Iris pigment epithelial cell (primary cell): ENCODE measurements at places on chromosomes 11 and 22.

GRCh38 chr22:27419473-27419872, 382.1 kb downstream of the MN1 start:
- no peak for DNase-seq

GRCh38 chr11:106477776-106478175, 400.3 kb downstream of the AASDHPPT start:
- DNase-seq: no peak

GRCh38 chr11:83678831-83679584, 392.8 kb upstream of the CCDC90B start:
- no peak for DNase-seq

DNA sequence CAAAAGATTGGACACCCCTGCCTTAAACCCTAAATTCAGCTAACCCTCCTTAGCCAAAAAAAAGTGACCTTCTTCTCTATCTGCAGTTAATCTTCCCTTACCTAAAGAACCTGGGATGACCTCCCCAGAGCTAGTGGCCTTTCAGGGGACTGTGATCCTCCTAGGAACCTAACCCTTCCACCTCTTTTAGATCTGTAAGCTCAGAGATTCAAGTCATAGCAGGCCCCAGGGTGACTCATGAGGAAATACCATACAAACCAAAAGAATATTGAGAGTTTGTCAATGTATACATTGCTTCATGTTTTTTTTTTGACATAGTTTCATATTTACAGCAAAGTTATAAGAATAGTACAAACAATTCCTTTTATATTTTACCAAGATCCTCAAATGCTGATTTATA, 38.3 kb upstream of the CXCR5 start:
- DNase-seq: peak; percentile 81

DNA sequence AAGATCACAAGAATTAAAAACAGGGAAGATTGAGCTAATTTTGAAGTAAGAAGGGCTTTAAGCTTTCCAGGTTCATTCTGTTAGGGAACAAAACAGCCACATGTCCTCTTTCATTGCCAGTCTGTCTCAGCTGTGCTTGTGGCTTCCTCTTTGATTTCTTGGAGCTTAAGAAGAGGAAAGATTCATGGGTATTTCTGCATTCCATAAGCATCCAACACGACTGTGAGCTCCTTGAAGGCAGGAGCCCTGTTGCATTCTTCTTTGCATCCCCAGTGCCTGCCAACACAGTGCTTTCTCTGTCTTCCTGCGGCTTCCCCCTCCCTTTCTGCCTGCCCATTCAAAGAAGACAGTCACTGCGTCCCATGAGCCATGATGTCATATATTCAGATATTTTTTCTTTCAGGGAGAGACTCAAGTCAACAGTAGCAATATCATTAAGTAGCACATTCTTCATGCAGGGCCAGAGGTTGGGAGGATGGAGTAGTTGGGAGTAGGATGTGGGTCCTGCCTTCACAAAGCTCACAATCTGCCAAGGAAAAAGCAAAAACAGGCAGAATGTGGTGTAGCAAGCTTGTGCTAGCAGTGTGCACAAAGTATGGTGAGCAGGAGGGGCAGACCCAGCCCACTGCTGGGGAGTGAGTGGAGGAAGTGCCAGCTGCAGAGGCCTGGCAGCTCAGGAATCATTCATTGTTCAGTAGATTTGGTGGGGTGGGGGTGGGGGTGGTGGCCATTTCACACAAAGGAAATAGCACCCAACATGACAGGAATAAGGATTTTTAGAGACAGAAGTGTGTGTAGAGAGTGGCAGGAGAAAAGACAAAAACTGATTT, 162.1 kb upstream of the RASSF10 start:
- DNase-seq: no peak

- DNase-seq: peak; percentile 45
Measured at GRCh38 chr11:24233041-24233440, 263.8 kb upstream of the LUZP2 start.

DNA sequence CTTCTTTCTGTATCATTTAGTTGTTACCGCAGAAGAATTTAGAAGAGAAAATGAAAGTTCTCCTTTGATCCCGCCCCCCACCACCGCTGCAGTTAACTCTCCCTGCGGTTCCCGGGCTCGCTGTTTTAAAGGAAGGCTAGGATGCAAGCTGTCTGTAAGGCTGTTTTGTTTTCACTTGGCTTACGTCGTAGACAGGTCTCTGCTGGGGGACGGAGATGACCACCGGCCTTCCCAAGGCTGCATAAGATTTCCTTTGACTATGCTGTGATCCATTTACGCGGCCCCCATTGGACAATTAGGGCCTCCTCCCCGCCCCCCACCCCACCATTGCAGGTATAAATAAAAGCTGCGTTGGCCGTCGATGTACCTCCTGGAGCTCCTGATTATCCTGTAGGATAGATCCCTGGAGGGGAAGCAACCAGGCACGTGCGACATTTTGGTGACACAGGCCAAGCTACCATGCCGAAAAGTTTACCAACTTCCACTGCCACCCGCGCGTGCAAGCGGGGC, 1.4 kb upstream of the CPT1A start:
- DNase-seq: peak; percentile 40

DNA sequence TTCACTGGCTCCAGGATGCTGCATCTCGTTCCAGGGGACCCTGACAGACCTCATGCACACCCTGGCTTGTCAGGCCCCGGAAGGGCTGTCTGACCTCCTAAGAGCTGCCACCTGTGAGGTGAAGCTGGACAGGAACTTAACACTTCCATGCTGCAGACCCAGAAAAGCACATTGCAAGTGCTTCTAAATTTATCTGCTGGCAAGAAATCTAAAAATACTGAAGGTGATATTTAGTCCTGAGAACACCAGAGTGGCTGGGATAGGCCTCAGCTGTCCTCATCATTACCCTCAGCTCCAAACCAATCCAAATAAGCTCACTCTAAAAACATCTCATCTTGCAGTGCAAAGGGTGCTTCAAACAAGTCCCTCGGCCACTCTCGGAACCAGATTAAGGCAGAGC, 46.7 kb downstream of the ABTB2 start:
- no peak for DNase-seq

DNA sequence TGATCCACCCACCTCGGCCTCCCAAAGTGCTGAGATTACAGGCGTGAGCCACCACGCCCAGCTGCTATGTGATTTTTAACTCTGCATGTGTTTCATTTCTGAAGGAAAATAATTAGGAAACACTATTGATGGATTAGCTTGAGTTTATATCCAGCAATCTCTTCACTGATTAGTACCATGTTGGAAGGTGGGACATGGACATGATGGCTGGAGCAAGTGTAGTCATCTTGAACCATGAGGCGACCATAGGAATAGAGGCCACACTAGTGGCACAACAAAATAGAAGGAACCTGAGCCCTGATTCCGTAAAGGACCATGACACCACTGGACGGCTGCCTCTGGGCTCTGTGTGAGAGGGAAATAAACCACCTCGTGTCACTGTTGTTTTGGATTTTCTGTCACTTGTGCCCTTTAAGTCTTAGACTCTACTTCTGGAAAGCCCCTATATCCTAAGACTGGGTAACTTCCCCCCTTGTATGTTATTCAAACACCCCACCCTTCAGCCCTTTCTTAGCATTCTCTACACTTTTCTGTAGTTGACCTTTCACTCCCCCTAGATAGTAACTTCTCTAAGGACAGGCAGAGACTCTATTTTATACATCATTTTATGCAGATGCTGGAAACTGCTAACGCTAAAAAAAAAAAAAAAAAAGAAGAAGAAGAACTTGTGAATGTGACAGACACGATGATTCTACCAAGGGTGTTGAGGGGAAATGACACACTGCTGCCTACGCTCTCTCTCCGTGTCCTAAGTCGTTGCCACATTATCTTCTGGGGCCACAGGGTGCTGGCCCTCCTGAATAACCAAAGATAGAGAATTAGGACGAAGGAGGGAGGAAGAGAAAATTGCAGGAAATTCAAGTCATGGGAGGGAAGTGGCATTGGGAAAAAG, 2.7 kb upstream of the VPS37C start:
- no peak for DNase-seq

DNA sequence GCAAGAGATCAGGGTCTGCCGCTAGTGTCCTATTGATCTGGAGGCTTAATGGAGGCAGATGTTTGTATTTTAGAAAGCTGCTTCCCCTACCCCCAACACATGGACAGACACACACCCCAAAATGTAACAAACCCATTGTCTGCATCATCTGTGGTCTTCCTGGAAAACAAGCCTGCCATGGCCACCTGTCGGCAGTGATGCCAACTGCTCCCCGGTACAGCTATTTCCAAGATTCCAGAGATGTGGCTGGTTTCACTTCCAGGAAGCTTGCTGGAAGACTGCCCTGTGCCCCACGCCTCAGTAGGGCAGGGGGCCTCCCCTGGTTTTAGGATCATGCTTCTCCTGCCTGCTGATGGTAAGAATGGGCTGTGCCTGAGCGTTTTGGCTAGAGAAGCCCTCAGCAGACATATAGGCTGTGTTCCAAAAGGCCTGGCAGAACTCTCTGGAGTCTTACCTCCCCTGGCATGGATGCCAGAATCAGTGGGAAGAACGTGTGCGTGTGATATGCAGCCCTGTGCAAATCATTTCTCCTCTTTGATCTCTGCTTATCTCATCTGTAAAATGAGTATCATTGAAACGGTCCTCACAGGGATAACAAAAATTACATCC, 108.6 kb downstream of the FBXO7 start:
- no peak for DNase-seq

- no peak for DNase-seq
Measured at GRCh38 chr11:104324276-104324675, 160.3 kb upstream of the PDGFD start.

- DNase-seq: peak; percentile 50
Measured at GRCh38 chr22:32660292-32660691, 141.2 kb upstream of the TIMP3 start.

- DNase-seq: no peak
Measured at GRCh38 chr11:118396097-118396501, 5.3 kb upstream of the ATP5MG start.

DNA sequence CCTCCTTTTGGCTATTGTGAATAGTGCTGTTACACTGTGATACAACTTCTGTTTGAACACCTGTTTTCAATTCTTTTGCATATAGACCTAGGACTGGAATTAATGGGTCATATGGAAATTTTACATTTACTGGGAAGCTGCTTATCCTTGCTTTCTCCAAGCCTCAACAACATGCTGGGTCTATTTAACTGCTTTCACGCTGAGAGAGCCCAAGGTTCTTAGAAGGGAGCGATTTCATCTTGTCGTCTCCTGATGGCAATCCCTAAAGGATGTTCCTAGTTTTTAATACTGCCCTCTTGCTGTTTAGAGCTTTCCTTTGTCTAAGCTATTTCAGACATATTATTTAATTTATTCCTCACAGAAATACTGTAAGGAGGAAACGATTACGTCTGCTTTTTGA, 15.5 kb downstream of the IRAG1 start:
- DNase-seq: no peak

- peak; percentile 83 for DNase-seq
Measured at GRCh38 chr11:34988294-34989255, 72.2 kb downstream of the PDHX start.

GRCh38 chr22:31556627-31557203, 60.4 kb downstream of the SFI1 start:
- peak; percentile 51 for DNase-seq

DNA sequence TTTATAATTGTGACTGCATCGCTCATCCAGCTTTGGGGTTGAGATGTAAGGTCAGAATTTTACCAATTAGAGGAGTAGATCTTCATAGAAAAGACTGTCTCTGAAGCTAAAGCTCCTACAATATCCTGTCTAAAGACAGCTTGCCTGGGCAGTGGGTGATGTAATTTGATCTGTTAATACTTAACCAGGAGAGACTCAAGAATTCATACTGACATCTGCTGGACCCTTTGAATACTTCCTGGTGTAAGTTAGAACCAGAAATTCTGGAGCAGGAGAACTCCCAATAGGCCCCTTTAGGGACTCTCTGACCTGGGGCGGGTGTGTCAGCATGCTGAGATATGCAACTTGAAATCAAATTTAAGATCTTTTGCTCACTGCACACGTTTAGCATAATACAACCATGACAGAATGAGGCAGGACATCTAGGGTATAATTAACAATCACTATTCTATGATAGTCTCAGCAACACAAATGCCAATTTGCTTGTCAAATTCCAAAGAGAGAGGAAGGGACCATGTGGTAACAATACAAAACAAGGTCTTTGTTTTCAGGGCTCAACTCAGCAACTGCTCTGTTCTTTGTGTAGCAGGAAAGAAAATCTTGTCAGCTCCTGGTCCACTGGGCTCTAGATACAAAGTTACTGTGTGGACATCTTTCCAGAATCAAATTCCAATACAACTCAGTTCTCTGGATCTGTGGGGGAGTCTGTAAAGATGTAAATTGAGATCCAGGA, 143.9 kb downstream of the INSC start:
- peak; percentile 38 for DNase-seq

- no peak for DNase-seq
Measured at GRCh38 chr11:35215945-35216344, 77.0 kb downstream of the CD44 start.

DNA sequence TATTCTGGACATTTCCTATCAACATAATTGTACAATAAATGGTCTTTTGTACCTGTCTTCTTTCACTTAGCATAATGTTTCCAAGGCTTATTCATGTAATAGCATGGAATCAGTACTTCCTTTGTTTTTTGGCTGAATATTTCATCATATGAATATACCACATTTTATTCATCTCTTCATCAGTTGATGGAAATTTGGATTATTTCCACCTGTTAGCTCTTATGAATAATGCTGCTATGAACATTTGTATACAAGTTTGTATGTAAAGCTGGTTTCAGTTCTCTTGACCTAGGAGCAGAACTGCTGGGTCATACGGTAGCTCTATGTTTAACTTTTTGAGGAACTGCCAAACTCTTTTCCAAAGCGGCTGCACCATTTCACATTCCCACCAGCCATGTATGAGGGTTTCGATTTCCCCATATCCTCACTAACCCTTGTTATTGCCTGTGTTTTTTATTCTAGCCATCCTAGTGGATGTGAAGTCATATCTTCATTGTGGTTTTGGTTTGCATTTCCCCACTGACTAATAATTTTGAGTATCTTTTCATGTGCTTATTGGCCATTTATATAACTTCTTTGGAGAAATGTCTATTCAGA, 20.9 kb downstream of the EXT2 start:
- DNase-seq: no peak

GRCh38 chr22:17077255-17077654, 7.5 kb upstream of the IL17RA start:
- DNase-seq: peak; percentile 82

DNA sequence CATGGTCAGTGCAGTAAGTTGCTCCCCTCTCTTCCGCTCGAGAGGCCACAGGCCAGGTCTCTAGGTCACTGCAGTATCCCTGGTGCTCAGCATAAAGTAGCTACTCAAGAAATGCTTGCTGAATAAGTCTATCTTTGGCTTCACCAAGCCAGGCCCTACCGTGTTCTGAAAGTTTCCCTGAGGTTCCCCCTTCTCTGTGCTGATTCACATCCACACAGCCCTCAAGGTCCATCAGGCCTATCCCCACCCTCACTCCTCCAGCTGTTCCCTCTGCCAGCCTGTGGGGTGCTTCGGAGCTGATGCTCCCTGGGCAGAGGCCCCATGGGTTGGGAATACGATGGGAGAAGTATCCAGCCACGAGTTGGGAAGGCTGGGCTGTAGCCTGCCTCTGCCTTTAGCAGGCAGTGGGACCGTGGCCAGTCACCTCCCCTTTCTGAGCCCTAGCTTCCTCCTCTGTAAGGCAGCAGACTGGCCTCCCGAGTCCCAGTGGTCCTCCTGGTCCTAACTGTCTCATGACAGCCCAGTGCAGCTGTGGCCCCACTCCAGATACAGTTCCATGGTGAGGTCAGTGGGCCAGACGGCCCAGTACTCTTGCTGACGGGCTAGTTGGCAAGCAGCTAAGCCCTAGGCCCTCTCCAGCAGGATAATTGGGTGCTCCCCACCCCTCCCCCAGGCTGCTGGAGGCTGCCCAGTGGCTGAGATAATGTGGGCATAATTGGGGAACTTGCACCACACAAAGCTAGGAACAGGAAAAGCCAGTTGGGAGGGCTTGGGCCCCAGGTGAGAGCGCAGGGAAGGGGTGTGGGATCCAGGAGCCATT, 48.2 kb downstream of the NECTIN1 start:
- DNase-seq: peak; percentile 16
